ENCODE measurements at places on chromosomes 5 and 9.

- DNase-seq = no peak
Observed at GRCh38 chr9:127528422-127529251, 77.3 kb downstream of the LRSAM1 start.

DNA sequence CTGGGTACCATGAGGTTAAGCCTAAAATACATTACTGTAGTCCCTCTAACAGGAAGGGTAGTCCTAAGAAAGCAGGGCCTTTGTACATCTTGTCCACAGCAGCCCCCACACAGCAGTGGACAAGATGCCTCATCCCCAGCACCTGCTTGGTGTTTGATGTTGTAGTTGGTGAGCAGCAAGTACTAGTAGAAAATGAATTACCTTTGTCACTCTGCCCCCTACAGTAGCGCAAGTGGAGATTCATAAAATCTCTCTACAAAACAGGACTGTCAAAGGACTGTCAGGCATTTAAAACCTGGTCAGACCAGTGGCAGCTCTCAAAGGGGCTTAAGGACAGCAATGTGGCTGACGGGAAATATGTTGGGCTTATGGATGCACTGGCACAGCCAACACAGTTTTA lies 122.5 kb downstream of the TMEM174 start:
- no peak for DNase-seq

DNA sequence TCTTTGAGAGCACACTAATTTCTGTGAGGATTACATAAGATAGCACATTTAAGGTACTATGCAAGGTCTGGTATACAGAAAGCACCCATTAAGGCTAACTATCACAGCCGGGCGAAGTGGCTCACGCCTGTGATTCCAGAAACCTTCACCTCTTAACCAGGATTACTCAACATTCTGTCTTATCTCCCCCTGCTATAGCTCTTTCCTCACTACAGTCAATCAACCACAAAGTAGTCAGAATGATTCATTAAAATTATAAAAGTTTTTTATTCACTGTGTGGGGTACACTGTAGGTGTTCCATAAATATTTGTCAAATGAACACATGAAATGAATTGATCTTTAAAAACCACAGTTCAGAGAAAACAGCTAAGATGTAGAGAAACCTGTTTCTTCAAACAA lies 48.7 kb downstream of the CHD1 start:
- DNase-seq = no peak

GRCh38 chr5:171801-172331 lies 19.4 kb upstream of the LRRC14B start:
- no peak for DNase-seq

GRCh38 chr5:7372399-7372798 lies 23.5 kb upstream of the ADCY2 start:
- no peak for DNase-seq

DNA sequence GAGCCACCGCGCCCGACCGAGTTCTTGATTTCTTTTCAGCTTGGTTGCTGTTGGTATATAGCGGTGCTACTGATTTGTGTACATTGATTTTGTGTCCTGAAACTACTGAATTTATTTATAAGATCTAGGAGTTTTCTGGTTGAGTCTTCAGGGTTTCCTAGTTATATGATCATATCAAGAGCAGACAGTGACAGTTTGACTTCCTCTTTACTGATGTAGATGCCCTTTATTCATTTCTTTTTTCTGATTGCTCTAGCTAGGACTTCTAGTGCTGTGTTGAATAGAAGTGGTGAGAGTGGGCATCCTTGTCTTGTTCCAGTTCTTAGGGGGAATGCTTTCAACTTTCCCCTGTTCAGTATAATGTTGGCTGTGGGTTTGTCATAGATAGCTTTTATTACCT lies 17.4 kb upstream of the LRRC19 start:
- no peak for DNase-seq

DNA sequence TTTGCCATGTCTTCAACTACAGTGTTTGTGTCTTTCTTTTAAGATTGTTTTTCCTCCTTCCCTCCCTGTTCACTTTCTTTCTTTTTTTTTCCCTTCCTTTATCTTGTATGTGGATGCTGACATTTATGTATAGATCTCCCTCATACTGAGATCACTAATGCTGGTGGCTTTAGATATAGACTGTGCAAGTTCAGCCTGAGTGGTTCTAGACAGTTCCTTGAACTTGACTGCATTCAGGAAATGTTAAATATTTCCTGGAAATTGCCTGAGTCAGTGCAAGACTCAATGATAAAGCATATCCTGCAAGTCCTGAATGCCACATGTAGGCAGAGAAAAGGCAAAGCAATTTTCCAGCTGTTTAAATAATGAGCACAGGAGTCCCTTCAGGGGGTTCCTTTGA lies 182.5 kb upstream of the NR3C1 start:
- no peak for DNase-seq

GRCh38 chr5:115375893-115376292 lies 79.4 kb upstream of the CCDC112 start:
- DNase-seq = no peak

DNA sequence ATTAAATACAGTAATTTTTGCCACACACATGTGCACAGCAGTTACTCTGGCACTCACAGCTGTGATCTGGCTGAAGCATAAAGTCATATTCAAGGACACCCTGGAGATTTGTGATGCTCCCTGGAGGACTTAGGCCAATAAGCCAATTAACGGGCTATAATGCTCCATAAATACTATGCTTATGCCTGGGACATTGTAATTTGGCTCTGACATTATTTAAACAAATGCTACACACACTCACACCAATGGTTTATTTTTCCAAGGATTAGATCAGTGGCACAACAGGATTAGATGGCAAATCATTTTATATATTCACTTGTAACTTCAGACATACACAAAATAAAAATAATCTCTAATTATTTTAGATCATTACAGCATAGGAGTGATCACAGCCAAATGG lies 111.2 kb downstream of the LMNB1 start:
- no peak for DNase-seq

GRCh38 chr5:158843305-158843704 lies 256.4 kb downstream of the EBF1 start:
- DNase-seq = no peak

DNA sequence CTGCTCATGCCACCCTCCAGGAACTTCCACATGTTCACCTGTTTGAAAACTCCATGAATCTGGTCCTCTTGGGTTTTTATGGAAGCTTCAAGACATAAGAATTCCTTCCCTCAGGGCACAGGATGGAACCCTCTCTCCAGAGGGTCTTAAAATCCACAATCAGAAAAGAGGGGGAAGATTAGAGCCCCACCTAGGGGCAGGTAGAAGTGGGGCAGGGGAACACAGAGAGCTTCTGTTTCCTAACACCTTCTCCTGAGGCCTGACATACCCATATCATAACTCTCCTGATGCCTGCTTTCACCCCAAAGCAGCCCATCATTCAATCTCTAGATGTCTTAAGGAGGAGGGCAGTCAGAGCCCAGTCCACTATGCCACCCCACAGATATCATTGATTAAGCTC lies 1087.7 kb upstream of the ARRDC3 start:
- DNase-seq = no peak

Data from vagina (tissue), 2 donors.